Fibroblast of upper back skin (primary cell): ENCODE measurements at places on chromosomes 12 and 14.

DNA sequence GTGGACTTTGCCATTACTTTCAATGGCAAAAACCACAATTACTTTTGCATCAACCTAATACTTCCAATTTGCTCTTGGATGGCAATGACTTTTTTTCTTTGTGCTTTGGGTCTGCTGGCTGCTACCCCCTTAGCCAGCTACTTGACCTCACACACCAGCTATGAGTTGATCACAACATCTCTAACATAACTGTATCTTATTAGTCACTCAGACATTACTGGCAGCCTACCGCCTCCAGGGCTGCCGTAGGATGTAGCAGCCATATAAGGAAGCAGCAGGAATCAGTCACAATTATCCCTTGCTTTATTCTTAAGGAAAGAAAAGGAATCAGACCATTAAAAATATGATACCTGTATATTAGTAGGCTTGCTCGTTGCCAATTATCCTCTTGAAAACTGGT, 260.5 kb downstream of the ADAMTS20 start:
- peak; percentile 64 for DNase-seq

GRCh38 chr14:21162081-21162480, 6.2 kb upstream of the OR5AU1 start:
- no peak for DNase-seq

- DNase-seq: no peak
Observed at GRCh38 chr12:112995008-112995407, 16.7 kb downstream of the OAS2 start.

- DNase-seq: no peak
Observed at GRCh38 chr12:26906704-26907103, 31.1 kb downstream of the INTS13 start.

- peak; percentile 65 for DNase-seq
Observed at GRCh38 chr12:131872154-131873051, 22.0 kb upstream of the ULK1 start.

- no peak for DNase-seq
Observed at GRCh38 chr14:95495076-95495475, 21.4 kb downstream of the SYNE3 start.

DNA sequence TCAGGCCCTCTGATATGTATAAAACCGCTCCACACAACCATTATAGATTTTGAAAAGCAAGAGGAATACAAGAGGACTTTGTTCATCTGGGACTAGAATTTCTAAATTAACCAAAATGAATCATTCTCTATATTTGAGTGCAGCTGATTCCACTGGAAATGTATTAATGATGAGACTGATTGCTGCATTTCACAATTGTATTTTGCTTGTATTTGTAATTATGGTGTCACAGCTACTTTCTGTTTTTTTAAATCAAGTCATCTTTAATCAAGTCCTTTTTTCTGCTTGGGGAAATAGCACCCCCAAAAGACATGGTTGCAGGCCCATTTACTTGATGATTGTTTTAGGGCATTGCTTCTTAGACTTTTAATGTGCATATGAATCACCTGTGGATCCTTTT, 162.4 kb downstream of the KICS2 start:
- DNase-seq: no peak
